T-helper 9 cell (primary cell): ENCODE measurements at places on chromosomes 4 and X.

GRCh38 chrX:12060489-12061260, 77.6 kb upstream of the FRMPD4 start:
- no peak for DNase-seq

DNA sequence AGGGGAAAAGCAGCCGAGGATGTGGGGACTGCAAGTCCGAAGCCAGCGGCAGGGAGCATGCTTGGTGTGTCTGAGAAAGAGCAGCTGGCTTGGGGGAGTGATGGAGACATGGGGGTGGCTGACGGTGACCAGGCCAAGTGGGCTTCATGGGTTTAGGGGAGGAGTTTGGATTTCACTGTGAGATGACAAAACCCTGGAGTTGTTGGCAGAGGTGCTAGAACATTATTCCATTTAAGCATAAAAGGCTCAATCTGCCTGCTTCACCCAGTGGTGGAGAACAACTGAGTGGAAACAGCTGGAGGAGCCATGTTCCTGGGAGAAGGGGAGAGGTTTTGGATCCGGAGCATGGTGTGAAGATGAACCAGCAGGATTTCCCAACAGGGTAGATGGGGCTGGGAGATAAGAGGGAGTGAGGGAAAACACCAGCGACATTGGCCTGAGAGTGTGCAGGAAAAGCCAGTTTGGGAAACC, 318.0 kb upstream of the TAPT1 start:
- DNase-seq, result no peak

DNA sequence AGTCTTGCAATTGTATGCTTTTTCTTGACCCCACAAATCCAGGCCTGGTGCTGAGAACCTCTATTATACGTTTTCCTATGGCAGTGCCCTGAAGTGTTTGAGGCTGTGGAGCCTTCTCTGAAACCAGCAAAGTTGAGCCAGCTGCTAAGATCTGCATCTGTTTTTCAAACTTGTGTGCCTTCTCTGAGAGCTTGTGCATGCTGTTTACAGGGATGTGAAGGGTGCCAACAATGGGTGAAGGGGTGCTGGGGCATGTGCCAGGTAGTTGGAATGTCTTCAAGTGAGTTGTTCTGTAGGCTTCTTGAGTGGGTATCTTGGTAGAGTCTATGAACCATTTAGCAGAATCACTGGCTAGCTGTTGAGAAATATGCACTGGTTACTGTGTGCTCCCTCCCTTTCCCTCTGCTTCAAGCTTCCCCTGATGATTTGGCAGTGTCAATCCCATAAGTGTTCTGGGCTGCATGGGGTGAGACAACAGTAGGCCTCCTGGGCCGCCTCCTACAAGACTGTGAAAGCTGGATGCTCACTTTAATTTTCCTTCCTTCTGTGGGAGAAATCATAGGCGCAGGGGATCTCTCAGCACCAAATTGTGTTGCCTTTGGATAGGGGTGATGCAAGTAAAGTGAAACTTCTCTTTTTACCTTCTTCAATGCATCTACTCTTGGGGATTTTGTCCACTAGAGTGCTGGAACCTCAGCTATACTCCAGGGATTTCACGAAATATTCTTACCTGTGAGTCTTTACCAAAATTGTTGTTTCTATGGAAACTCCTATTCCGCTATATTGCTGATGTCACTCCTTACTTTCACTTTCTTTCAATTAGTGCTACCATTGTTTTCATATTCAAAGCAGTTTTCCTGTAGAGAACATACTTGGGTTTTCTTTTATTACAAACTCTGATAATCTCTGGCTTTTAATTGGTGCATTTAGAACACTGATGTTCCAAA, 30.0 kb downstream of the ITM2A start:
- no peak for DNase-seq

DNA sequence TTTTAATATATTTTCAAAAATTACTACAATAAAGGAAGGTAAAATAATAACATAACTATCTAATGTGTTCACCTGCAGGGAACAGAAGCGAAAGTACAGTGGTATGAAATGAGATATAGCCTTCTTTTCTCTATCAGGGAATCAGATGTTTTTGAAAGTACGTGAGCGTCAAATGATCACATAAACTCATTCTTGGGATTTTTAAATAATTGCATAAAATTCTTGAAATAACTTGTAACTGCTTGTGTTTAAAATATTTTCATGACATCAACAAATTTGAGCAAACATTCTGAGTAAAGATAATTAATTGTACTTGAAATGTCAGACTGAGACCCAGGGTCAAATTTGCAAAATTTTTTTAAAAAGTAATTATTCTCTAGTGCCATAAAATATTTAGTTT, 193.5 kb upstream of the NEIL3 start:
- DNase-seq, result no peak

- peak; percentile 41 for DNase-seq
Measured at GRCh38 chr4:98446499-98447375, 185.6 kb downstream of the RAP1GDS1 start.

DNA sequence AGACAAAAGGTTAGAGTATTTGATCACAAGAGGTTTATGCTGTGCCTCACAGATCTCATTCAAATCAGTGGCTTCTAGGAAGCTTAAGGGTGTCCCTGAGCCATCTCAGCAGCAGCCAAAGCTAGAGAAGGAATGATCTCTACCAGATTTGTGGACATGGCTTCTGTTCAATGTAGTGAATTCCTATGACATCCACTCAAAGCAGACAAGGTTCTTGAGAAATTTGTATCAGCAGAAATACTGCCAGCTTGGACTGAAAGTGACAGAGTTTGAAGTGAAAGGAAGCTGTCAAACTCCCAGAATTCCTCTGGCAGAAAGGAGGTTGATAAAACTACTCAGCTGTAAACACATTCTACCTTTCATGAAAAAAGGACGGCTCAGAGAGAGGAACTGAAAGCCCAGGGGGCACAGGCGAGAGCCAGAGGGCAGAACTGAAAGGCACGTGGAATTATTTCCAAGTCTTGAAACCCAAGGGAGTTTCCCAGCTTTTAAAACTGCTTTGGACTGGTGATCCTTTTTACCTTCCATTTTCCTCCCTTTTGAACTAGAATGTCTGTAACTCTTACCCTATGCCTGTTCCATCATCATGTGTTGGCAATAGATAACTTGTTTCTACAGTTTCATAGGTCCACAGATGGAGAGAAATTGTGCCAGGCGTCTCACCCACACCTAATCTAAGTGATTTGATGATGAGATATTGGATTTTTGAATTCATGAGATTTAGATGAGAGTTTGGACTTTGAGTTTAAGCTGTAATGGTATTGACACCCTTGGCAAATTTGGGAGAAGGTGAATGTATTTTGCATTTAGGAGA, 14.5 kb upstream of the MED14 start:
- no peak for DNase-seq

GRCh38 chr4:1898681-1899080, 27.5 kb downstream of the NSD2 start:
- DNase-seq, result no peak

DNA sequence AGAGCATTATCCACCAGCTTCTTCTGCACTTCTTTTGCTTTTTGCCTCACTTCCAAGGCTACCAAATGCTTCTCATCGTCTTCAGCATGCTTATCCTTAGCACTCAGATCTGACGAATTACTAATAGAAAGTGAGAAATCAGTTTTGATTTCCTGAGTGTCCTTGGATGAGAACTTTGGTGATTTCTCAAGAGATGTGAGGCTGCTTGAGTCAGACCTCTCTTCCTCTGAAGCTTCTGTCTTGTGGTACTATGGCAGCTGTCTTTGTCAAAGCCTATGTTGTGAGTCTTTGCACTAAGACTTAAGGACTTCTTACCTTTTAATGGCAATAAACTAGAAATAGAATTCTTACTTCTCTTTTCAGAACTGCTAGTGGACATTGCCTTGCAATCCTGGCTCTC, 169.9 kb downstream of the CPE start:
- DNase-seq, result no peak

- no peak for DNase-seq
Measured at GRCh38 chr4:24999392-25000089, 31.2 kb downstream of the LGI2 start.

- DNase-seq, result no peak
Measured at GRCh38 chrX:40329616-40330015, 231.9 kb upstream of the BCOR start.

DNA sequence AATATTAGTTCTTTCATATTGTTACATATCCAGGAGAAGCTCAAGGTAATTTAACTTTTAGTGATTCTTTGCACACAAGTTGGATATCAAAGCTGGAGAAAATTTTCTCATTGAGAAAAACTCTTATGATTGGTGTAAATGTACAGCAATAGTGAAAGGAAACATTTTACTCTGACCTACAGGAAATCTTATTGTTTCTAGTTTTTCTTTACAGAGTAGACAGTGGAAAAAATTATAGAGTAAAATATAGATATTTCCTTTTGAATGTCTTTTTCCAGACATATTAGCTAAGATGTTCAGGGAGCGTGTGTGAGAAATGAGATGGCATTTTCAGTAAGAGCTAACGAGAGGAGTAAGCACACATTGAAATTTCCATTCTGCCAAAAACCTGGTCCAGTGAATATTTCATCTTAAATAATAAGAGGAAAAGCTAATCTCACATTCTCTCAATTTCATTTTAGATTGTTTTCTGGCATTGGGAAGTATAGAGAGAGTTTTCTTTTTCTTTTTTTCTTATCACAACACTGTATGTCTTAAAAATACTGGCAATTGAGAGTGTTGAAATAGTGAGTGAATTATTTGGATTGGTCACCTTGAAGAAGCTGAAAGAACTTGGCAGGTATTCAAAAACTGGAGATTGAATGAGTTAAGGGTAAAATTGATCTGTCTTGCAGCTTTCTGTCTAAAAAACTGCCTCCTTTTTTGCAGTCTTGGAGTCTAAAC, 15.6 kb upstream of the ATP8A1 start:
- no peak for DNase-seq

DNA sequence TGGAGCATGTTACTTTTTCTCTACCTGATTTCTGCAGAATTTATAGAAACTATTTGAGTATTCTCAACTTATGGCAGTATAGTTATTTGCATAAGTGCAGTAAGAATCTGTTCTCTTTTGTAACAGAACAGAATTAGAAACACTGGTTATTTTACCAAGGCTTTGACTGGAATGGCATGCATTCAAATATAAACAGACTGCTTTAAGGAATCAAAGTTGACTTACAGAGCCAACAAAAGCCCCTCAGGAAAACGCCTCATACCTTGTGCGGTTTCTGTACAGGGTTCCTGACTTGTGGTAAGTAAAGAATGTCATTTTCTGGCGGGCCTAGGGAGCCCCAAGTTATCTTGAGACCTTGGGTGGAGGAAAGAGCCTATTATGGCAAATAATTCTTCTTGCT, 97.1 kb downstream of the GPR143 start:
- no peak for DNase-seq

DNA sequence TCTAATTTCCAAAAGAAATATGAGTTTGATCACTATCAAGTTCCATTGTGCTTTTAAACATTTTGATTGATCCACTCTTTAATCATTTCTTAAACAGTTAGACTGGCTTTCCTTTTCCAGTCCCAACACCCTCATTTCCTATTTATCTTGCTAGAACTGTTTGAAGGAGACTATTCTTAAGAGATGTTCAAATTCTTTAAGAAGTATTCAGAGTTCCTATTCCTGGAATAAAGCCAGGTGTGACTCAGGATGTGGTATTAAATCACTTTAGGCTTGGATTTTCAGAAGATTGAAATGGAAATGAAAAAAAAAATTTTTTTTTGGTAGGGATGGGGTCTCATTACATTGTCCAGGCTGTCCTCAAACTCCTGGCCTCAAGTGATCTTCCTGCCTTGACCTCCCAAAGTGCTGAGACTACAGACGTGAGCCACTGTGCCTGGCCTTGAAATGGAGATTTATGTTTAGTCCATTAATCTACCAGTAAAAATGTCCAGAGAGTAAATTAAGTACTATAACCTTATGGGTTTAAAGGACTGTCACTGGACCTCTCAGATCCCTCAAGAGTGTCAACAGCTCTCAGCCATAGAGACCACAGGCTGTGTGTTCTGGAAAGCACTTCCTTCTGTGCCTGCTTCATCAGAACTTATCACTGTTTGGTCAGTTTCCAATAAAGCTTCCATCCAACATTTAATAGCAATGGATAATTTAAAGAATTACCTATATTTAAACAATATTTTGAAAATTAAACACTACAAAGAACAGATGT, 90.7 kb downstream of the CDS1 start:
- no peak for DNase-seq

GRCh38 chr4:87541521-87541920, 12.3 kb upstream of the SPARCL1 start:
- DNase-seq, result no peak

GRCh38 chr4:112448306-112449132, 67.5 kb downstream of the NEUROG2 start:
- DNase-seq, result no peak

DNA sequence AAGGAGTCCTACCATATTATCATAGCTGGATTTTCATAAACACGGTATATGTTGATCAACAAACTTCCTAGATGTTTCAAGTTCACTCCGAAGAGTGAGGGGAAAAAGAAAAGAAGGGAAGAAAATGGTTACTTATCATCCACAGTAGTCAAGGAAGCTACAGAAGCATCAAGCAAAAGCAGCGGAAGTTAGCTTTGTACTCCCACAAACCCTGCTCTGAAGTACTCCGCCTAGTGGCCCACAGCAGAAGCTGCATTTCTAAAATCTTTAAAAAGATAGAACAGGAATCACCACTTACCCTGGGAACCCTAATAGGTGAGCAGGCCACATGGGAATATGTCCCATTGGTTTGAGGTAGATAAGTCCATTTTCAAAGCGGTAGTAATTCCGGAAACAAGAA, 28.5 kb upstream of the FRG1 start:
- no peak for DNase-seq

DNA sequence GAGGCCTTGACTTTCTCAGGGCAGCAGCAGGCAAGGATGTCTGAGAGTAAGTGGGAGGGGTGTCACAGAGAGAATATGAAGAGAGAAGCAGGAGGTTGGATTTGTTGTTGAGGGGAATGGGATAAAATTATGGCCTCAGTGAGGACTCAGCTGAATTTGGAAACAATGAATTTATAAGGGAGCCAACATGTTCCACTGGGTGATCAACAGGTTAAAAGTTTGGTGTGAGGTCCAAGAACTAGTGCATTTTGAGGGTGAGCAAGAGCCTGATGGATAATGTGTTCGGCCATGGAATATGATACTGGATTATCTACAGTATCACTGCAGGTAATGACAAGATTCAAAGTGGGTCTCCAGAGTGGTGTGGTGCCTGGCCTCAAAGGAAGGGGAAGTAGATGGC, 33.5 kb downstream of the LIMCH1 start:
- no peak for DNase-seq

- DNase-seq, result no peak
Measured at GRCh38 chrX:71365356-71365874, 742 bp upstream of the TAF1 start.

GRCh38 chr4:167784826-167785225, 307.5 kb upstream of the ANXA10 start:
- no peak for DNase-seq

- DNase-seq, result no peak
Measured at GRCh38 chrX:99353412-99353811, 1056.7 kb downstream of the PCDH19 start.

GRCh38 chrX:133353233-133353632, 62.1 kb downstream of the GPC4 start:
- DNase-seq, result no peak

DNA sequence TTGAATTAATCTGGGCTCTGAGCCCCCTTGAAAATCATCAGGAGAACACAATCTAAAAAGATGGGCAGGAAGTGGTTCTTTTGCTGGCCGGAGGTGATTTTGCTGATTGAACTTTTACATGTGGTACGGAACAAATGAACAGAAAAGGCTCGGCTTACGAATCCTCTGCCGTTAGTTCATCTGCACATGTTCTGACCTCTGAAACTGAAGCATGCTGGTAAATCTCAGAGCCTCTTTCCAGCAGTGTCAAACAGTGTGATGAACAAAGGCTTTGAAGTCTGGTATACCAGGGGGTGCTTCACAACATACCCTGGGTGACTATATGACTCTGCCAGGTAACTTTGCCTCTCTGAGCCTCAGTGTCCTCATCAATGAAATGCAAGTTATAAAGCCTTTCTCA, 194.2 kb upstream of the C1QTNF7 start:
- no peak for DNase-seq
